ENCODE measurements at places on chromosomes 1 and 21.

DNA sequence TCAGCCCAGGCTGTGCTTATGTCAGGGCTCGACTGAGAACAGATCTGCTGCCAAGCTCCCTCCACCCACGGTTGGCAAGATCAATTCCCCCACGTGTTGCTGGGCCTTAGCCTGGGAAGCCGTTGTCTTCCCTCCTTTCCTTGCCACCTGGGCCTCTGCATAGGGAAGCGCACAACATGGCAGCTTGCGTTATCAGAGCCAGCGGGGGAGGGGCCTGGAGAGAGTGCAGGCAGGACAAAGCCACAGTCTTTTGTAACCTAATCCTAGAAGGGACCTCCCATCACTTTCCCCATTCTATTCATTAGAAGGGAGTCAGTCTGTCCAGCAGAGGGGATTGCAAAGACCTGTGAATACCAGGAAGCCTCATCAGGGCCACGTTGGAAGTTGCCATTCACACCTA, 17.0 kb upstream of the IGSF21 start:
- no peak for DNase-seq

DNA sequence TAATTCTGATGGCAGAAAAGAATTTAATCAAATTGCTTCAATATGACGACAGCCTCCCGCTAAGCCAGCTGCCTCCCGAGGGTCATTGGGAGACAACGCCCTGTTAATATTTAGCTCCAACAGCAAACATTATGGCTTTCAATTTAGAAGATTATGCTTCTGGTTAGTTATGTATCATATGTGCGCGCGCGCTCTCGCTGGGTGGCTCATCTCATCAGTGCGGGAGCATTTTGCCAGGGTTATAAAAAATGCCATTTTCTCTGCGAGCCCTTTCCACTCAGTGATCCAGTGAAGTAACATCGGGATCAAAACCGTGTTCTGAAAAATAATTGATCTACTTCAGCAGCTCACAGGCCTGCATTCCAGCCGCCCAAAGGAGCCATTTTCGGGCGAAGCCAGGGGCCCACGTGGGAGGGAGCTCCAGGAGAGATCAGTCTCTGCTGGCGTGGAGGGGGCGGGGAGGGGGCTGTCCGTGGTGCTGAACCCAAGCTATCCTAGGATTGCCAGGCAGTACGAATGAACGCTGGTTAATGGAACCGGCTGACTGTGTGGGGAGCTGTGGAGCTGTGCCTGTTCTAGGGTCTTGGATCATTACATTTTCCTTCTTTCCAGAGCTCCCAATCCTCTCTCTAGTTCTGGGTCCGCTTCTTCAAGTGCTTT, 219.1 kb upstream of the ZC3H12A start:
- no peak for DNase-seq

- no peak for DNase-seq
These were observed 108.2 kb downstream of the TIAM1 start for GRCh38 chr21:31235671-31236450.

DNA sequence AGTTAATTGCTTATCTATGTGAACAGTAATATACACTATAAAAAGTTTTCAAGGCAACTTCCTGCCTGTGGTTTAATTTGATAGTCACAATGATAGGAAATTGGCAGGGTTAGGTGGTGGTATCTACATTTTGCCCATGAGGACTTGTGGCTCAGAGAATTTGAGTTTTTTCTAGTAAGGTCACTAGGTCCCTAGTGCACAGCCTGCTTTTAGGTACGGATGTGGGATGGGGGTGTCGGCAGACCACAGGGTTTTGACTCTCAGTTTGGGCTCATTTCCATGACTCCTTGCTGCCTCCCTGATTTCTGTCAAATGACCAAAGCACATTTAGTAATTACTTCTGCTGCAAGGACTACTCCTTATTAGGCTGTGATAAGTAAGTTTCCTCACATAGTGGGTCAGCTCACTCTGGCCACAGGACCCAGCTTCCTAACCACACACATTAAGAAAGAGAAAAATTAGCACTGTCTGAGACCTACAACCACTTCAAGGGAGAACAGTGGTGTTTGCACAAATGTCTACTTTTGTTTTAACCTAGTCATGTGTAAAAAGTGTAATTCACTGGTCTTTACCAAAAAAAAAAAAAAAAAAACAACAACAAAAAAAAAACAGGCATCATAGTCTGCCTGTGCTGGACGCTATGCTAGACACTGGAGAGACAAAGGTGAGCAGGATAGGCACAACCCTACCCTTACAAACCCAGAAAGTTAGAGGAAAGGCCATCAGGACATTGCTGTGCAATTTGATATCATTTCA, 43.7 kb downstream of the MRPL39 start:
- no peak for DNase-seq

DNA sequence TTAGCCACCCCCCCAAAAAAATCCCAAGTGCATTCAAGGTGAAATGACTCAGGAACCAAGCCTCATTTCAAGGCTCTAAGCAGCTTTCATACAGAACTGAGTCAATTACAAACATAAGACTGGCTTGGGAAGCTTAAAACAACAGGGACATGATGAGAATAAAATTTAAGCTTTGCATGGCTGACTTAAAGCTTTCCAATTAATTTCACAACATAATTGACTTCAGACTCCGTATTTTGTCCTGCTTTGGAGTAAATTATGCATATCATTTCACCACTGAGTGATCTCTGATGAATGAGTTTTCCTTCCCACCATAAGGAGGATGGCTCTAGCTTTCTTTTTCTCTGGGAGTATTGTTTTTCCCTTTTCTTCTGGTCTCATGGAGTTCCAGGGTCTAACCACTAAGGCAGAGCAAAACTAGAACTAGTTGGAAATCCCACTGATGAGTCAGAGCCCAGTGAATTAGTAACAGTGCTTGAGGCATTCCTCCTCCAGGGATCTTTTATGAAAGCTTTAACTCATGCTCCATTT, 72.8 kb downstream of the XCL2 start:
- peak; percentile 7 for DNase-seq

DNA sequence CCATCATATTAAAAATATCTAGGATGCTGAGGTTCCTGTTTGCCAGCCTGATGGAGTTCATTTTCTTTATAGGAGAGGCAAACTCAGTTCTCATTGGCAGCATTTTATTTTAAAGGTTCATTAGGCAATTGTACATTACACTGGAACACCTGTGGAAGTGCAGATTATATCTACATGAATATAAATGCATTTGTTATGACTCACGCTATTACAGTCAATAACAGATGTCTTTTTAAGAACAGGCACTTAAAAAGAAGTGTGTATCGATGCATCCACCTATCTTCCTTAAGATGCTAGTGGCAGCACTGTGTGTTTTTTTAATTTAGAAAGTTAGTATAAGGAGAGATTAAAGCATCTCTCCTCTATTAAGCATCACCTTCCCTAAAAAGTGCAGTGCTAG, 276.5 kb downstream of the PRDM2 start:
- no peak for DNase-seq

GRCh38 chr1:242542271-242542670, 17.8 kb upstream of the PLD5 start:
- DNase-seq, result no peak

DNA sequence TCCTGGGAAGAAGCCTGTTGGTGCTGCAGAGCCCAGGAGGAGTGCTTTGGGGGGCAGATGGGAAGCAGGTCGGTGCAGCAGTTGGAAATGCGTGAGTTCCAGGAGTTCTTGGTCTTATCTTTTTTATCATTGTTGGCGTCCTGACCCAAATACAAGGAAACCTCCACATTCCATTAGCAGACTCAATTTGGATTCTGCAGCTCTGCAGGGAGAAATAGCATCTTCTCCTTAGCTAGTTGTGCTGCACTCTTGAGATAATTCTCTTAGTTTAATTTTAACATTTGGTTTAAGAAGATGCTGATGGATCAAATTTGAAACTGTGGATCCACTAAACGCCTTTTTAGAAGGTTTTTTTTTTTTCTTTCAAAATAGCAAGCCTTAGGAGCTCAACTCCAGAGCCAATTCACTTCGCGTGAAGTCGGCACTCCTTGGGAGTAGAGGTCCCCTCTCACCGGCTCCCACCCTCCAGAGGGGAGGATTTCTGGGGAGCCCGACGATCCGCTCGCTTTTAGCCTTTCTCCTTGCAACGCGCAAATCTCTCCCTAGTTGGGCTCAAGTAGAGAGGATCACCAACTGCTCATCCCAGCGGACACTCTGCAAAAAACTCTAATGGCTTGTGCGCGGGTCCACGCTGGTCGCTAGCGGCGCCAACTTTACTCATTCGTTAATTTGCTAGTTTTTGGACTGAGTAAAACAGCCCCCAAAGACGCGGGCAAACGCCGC, 1.3 kb downstream of the PLD5 start:
- no peak for DNase-seq

DNA sequence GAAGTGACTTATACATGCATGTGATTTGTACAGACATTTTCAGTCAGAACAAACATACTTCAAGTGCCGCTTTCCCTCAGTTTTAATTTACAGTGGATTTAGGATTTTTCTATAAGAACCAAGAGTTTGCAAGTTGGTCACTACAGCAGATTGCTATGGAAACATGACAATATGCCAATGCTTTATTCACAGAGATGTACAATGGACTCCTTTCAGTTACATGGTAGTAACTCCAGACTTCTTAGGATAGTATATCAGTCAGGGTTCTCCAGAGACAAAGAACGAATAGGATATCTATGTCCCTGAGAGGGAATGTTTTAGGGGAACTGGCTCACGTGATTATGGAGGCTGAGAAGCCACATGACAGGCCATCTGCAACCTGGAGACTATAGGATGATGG, 27.4 kb downstream of the IFI44 start:
- no peak for DNase-seq

- no peak for DNase-seq
These were observed 5.1 kb upstream of the LENEP start for GRCh38 chr1:154988058-154988954.

DNA sequence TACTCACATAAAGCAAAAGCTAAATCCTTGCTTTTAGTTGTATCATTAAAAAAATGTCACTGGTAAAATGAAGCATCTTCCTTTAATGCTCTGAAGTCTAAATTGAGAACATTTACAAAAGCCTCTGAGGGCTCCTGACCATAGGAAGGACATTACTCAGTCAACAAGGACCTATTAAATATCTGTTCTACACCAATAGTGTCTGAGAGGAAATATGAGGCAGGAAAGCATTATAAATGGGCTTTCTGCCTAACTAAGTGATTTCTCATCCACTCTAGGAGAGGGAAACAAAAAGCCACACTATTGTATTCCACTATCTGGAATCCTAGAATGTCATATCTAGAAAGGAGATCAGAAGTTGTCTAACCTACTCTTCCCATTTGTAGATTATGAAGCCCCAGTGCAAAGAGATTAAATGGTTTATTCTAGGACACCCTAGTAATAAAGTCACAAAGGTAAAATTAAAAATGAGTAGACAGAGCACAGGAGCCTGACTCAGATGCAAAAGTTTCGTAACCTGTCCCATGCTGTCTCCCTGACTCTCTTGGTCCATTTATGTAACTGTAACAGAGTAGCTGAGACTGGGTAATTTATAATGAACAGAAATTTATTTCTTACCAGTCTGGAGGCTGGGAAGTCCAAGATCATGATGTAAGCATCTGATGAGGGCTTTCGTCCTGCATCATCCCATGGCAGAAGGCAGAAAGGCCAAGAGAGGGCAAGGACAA, 17.6 kb downstream of the RGS1 start:
- DNase-seq, result no peak

GRCh38 chr1:55061000-55061705, 21.8 kb downstream of the PCSK9 start:
- DNase-seq, result no peak

DNA sequence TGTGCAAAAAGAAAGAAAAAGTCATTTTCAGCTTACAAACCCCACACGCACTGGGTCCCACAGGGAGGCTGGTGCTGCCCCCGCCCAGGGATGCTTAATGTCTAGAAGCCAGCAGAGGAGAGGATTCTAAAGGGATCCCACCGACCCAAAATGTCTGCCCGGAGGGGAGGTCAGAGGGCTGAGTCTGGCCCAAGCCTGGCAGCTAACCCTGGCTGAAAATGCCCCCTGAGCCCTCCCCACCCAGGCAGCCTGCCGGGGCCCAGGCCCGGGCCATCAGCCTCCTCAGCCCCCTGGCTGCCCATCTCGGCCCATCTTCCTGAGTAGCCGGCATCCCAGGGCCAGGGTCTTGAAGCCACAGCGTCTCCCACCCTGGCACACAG, 33.5 kb downstream of the ACOT7 start:
- no peak for DNase-seq

DNA sequence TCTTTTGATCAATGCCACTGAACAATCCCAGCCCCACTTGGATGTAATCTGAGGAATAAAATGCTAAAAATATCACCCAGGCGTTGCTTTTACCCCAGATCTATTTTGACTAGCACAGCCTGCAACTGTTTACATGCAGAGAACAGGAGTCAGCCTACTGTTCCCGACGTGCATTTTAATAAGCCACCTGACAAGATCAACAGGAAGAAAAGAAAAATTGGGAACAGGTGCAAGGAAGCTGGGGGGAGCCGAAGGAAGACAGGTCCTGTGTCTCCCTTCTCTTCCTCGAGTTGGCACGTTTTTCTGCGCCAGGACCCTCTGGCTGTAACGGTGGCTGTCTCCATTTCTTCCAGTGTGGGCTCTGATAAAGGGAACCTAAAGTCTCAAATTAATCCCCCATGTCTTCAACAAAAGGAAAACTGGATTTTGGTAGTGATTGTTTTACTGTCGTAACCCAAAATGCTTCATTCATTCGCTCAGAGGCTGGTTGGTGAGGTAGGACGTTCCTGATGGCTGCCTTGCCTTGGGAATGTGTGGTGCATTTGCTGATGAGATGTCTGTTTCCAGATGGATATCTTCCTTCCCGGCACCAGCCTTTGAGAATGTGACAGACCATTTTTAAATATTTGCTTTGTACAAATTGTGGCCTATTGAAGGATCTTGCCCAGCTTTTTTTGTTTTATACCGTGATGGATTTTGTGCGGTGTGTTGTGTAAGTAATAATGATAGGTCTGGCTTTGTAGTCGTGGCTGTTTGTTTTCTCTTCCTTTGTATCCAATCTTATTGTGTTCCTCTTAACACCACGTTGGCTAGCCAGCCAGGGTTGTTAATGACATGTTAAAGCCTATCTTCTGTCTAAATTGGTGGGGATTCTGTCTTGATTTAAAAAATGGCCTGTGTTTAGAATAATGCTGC, 117.5 kb downstream of the C1orf21 start:
- no peak for DNase-seq

DNA sequence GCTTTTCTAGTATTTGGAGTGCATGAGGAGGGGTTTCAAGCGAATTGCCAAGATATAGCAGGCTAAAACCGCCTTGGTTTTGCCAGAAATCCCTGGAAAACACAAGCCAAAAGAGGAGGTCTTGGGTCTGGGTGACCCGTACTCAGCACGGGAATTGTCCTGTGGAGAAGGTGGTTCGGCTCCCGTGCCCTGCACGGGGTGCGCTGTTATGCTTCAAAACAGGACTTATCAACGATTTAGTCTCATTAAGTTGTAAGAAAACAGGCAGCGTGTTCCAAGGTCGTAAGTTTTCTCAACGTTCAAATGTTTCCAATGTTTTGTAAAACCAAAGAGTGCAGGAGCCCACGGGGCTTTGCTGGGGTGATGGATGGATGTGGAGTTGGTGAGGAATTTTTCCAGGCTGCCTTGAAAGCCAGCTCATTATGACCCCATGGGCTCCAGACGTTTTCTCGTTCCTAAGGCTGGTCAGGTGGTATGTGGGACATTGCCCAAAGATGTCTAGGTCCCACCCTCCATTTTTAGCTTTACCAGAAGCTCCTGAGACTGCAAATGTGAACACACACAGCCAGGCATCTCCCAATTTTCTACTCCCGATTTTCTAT, 75.4 kb upstream of the CLDN14 start:
- no peak for DNase-seq

Data from SW 1271 (cell line).